ENCODE measurements at places on chromosomes 1 and 21. TPM values are rescaled to one million over a fixed set of nuclear protein-coding genes. Genes with fewer than 3 reads are reported as not detected.
A peak's percentile ranks its signal among the peaks of the same experiment; 100 is the strongest.

GRCh38 chr1:183723571-183723970, 70.5 kb upstream of the APOBEC4 start:
- DNase-seq = no peak

Gene ATP1A1
- 119 TPM for polyA plus RNA-seq

DNA sequence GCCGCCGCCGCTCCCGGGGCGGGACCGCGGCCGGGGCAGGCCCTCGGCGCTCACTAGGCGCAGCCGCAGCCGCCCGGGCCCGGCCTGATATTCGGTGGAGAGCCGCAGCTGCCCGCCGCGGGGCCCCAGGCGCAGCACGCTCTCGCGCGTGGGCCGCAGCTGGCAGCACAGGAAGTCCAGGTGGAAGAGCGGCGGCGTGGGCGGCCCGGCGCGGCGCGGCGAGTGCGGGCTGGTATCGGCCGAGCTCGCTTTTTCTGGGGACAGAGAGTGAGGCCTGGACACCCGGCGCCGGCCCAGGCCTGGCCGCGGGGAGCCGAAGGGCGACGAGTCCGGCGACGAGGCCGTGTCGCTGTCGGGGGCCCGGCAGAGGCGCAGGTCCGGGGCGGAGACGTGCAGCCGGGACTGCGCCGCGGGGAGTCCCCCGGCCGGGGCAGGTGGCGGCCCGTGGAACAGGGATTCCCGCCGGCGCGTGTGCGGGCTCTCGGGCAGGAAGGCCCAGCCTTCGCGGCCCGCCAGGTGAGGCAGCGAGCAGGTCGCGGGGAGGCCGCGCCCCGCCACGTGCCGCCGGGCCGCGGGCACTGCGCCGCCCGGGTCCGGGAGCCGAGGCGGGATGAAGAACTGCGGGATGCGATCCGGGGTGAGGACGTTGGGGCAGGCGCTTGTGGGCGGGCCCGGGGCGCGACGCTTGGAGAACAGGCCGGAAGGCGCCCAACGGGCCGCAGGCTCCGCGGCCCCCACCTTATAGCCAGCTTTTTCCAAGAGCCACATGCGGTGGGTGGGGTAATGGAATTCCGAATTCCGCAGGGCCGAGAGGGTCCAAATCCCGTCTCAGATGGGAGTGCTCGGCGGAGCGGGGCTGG, 1.2 kb downstream of the C2CD4D start:
- DNase-seq = no peak

- no peak for DNase-seq
Measured at GRCh38 chr1:163082971-163083370, 13.8 kb downstream of the RGS4 start.

DNA sequence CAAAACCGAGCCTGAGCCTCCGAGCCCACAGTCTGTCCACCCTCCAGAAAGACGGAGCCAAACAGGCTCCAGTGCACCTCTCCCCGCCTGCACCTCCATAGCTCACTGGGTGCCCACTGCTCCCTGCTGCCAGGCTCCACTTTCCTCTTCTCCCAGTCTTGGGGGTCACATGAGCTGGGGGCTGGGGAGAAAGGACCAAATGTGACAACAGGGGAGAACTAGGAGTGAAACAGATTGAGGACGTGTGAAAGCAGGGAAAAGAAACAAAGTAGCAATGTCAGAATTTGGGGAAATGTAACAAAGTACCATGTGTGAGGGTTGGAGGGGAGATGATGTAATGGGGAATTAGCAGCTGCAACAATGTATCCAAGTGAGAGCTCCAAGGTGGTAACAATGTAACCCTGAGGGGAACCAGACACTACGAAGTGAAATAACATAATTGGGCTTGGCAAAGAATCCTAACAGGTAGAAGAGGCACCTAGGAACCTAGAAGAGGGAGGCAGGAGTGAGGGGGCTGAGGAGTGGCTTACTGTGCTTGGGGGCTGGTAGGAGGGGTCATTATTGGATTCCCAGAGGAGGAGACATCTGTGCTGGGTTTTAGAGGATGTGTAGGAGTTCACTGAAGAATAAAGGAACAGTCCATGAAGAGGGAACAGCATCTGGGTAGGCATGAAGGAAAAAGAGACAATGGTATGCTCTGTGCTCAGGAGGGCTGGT, 12.5 kb downstream of the SDC3 start:
- DNase-seq = no peak

- peak; percentile 81 for DNase-seq
Measured at GRCh38 chr1:21261551-21262292, 28.5 kb downstream of the ECE1 start.

GRCh38 chr1:21618059-21618458, 51.1 kb downstream of the RAP1GAP start:
- no peak for DNase-seq

Gene TIE1
- polyA plus RNA-seq = not detected

DNA sequence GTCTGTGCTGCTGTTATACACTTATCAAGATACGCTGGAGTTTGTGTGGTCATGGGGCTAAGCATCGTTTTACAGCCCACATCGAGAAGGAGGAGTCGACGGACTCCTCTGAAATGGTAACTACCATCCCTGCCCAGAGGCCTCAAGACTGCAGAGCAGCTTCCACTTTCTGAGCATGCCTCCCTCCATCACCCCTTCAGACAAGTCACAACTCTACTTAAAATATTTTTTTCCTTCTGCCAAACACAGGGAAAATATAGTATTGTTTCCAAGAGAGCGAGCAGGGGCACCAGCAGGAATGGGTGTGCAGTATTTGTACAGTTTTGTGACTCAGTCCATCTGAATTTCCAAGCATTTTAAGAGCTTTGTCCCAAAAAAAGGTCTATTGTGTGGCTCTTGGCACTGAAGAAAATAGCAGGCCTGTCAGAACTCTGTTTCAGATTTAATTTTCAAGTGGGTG, 14.1 kb downstream of the EVA1C start:
- DNase-seq = no peak

DNA sequence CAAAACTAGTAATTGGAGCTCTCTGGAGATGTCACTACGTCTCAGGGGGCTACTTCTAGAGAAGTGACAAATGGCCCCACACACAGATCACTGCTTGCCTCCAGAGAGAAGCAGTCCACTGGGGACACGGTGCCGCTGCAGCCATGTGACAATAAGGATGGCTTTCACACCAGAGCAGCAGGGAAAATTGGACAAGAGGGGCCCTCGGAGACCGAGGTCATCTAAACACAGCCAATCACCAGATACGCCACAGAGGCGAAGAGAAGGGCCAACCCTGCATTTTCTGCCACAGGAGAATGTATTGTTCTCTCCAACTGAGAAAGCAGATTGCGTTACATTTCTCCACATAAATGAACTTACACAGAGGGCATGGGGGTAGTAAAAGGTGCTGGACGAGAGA, 51.2 kb upstream of the TIAM1 start:
- DNase-seq = no peak

DNA sequence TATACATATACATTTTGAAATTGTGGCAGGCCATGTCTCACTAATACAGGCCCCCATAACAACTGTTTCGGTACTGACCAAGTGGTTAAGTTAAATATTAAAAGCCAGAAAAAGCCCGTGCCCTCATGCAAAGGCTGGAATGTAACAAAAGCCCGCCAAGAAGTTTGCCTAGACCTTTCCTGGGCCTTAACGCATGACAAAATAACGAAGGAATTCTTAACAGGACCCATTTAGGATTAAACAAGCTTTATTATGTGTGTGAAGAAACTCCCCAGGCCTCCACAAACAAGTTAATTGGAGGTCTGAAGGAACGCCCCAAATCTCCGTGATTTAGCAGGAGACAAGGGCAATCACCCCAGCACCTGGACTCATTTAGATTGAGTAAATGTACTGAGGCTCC, 42.4 kb downstream of the TNFSF4 start:
- no peak for DNase-seq

DNA sequence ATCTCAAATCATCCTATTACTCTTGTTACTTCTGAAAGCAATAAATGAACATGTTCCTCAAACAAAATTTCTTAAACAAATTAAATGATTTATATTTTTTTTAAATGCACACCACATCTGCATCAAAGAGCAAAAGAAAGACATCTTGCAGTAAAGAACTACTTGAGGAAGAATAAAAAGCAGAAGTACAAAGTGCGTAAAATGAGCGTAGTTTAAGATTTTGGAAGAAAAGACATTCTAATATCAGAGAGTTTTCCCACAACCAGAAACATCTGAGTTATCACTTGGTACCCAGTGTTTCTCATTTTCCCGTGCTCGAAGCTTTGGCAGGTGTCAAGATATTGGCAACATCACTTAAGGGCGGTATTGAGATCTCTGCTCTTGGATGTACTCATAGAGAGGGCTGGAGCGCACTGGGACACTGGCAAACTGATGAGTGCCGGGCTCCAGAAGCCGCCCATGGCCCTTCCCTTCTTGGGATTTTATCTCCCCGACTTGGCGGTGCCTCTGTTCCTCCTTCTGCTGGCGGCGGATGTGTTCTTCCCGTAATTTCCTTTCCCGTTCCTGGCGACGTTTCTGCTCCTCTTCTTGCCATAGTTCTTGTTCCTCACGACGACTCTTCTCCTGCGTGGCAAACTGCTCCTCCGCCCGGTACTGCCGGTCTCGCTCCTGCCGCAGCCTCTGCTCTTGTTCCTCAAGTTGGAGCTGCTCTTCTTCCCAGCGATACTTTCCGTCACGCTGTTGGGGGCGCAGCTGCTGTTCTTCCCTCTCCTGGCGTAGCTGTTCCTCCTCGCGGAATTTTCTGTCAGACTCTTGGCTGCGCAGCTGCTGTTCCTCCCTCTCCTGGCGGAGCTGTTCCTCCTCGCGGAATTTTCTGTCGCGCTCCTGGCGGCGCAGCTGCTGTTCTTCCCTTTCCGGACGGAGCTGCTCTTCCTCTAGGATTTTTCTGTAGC, 7.9 kb downstream of the TCHH start:
- DNase-seq = peak; percentile 30

Gene DCST2
- 0.43 TPM for polyA plus RNA-seq

- no peak for DNase-seq
Measured at GRCh38 chr1:41153750-41154274, 88.3 kb downstream of the SCMH1 start.

Gene MAPKAPK2
- polyA plus RNA-seq = 43.8 TPM

Gene ALDH4A1
- polyA plus RNA-seq = 17.1 TPM

- DNase-seq = no peak
Measured at GRCh38 chr1:13761883-13762282, 61.9 kb downstream of the PRDM2 start.

GRCh38 chr1:40922969-40923368, 56.5 kb upstream of the CTPS1 start:
- no peak for DNase-seq

Gene TMEM125
- polyA plus RNA-seq = not detected

Gene ZNF695
- polyA plus RNA-seq = 2.7 TPM

GRCh38 chr1:211296396-211296795, 30.2 kb upstream of the TRAF5 start:
- DNase-seq = no peak

Gene OLFML2B
- polyA plus RNA-seq = 0.45 TPM

Gene RBM11
- polyA plus RNA-seq = not detected

Gene KANK4
- 0.81 TPM for polyA plus RNA-seq

Gene SFPQ
- 363 TPM for polyA plus RNA-seq

Gene TLCD4
- 14.2 TPM for polyA plus RNA-seq

DNA sequence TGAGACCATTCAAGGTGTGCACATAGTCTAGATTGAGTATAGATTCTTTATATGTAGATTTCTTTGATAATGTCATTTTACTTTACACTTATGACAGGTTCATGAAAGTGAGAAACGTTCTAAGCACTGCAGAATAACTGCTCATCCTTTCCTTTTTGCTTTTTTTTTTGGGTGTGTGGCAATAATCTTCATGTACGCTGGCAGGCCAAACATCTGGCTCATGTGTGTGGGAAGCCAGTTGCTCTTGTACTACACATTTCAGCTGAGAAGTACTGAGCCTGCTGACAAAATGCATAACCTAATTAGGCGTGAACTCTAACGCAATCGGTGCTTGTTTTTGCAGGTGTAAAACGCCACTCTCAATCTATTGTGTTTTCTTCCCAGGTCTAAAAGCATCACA, 350.8 kb upstream of the KAZN start:
- DNase-seq = no peak

Gene SPATA21
- polyA plus RNA-seq = 0.09 TPM

GRCh38 chr1:109151146-109151990, 37.5 kb downstream of the ELAPOR1 start:
- peak; percentile 39 for DNase-seq

Gene PODN
- not detected for polyA plus RNA-seq

DNA sequence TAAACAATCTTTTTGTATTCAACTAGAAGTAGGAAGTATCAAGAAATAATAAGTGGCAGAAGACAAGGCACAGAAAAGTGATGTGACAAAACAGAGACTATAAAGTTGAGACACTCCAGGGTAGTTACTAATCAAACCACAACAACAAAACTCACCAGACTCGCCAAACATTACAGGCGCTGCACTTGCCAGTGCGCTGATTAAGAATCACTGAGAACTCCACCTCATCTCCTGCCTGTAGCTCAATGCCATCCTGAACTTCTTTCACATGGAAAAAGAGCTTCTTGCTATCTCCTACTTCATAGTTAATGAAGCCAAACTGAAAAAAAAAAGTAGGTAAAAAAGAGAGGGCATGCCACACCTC, 2.8 kb upstream of the NRAS start:
- no peak for DNase-seq
